ENCODE measurements at places on chromosomes 3 and 15.

DNA sequence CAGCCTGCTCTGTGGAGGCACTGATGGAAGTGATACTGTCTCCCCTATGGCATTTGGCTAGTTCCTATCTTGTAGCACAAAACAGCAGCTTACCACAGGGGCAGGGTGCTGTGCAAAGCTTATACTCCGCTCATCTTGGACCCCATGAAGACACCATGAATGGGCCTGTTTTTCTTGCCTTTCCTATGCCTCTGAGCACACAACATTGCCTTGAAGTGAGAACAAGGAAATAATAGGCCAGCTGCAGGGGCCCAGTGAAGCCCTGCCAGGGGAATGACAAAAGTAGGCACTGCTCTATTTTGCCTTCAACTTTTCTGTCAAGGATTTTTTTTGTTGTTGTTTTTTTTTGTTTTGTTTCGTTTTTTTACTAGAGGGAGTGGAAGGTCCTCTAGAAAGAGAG is 110.3 kb downstream of the PDE8A start:
- DNase-seq, result no peak

- no peak for DNase-seq
These were observed 26.0 kb downstream of the PPCDC start for GRCh38 chr15:75049392-75049791.

DNA sequence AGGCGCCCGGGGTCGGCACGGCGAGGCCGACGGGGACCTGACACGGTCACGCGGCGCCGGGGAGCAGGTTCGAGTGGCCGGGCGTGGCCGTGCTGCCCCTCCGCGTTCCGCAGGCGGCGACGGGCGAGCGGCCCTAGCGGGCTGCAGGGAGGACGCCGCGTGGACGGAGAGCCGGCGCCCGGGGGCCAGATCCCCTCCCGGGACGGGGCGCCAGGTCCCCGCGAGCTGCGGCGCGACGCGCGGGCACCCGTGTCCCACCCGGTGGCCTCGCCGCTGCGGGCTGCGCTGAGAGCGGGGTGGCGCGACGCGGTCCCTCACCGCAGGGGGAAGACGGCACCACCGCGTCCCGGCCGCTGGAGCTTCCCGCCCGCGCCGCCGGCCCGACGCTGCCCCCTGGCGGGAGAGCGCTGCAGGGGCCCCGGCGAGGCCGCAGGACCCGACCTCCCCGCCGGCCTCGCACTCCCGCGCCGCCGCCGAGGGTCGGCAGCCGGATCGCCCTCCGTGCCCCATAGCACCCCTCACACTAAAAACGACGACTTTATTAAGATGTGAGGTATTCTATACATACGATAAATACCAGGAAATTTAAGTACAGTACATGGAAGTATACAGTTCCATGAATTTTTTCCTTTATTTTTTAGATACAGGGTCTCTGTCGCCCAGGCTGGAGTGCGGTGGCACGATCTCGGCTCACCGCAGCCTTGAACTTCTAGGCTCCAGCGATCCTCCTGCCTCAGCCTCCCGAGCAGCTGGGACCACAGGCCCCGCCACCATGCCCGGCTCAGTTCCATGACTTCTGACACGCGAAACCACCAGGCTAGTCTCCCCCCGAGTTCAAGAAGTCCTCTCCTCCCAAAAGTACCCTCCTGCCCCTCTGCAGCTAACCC is 1.3 kb upstream of the PIGZ start:
- peak; percentile 80 for DNase-seq

DNA sequence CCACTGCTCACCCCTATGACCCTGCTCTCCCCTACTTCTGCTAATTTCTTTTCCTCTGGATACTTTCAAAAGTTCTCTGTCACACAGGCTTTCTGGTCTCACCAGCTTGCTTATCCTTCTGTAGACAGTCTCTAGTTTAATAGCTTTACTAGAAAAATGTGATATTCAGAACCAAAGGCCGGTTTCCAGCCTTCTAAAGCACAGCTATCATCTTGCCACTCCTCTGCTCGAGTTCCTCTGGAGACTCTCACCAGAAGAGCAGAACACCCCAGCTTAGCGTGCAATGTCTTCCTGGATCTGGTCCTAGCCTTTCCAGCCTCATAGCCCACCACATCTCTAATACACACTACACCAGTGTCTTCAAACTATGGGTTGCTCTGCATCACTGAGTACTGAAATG is 1.8 kb upstream of the VPS8 start:
- DNase-seq, result no peak

- DNase-seq, result no peak
These were observed 33.1 kb downstream of the PYGO1 start for GRCh38 chr15:55555089-55555488.

DNA sequence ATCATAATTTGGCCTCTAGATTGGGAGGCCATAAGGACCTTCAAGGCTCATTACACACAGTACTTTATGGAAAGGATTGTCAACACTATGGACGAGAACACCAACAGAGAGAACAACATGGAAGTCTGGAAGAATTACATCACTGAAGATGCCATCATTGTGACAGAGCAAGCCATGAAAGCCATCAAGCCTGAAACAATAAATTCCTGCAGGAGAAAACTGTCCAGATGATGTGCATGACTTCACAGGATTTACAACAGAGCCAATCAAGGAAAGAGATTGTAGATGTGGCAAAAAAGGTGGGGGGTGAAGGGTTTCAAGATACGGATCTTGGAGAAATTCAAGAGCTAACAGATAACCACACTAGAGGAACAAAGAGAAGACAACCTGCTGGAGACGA is 15.9 kb downstream of the IL17RB start:
- DNase-seq, result no peak

DNA sequence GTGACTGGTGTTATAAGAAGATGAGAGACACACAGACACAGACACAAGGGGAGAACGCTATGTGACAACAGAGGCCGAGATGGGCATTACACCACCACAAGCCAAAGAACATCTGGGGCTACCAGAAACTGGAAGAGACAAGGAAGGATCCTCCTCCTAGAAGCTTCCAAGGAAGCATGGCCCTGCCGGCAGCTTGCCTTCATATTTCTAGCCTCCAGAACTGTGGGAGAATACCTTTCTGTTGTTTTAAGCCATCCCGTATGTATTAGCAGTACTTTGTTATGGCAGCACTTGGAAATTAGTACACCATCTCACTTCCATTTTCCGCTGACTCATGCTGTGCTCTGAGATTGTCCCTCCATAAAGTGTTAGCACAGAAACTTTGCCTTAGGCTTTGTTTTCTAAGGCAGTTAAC is 38.7 kb upstream of the CA12 start:
- DNase-seq, result peak; percentile 45

DNA sequence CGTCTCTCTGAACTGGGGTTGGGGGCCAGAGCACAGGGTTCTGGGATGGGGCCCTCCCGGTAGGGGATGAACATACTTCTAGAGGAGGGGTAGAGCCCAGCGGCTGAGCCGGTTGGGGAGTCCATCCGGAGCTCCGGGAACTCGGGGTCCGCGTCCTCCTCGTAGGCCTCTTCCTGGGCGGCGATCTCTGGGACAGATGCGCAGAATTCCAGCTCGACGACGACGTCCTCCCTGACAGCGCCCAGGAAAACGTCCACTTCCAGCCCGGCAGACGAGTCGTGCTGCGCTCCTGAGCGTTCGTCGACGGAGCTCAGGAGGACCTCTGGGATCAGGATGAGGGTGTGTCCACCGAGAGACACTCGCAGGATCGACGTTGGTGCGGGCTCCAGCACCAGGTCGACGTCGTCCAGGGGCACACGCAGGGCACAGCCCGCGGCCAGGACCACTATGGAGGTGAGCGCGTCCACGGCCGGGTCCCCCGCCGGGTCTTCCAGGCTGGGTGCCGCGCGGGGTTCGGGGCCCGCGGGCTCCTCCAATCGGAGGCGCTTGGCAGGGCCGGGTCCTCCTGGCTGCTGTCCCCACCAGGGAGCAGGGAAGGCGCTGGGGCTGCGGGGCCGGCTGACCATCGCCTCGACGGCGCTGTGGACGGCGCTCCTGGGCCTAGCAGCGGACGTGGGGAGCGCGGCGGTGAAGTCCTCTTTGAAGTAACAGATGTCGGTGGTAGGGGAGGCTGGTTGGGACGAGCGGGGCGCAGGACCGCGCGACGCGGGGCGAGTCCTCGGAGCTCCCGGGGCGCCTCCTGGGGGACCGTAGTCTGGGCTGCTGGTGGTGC is 474 bp downstream of the PRR23B start:
- no peak for DNase-seq

DNA sequence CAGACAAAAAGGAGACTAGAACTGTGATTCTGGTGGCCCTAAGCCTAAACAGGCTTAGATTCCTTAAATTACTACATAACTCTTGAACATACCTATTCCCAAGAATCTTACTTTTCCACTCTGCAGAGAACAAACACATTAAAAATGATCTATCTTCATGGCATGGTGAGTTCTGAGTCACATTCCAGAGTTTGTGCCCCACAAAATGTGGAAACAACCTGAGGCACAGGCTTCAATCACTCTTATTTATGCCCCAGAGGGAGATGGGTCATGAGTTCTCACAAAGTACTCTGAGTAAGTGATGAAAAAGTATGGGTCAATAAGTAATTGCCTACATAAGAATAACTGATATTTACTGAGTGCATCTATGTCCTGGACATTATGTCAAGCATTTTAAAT is 137.5 kb upstream of the SLC2A2 start:
- DNase-seq, result no peak

GRCh38 chr3:120487191-120487650 is 36.4 kb upstream of the FSTL1 start:
- no peak for DNase-seq

DNA sequence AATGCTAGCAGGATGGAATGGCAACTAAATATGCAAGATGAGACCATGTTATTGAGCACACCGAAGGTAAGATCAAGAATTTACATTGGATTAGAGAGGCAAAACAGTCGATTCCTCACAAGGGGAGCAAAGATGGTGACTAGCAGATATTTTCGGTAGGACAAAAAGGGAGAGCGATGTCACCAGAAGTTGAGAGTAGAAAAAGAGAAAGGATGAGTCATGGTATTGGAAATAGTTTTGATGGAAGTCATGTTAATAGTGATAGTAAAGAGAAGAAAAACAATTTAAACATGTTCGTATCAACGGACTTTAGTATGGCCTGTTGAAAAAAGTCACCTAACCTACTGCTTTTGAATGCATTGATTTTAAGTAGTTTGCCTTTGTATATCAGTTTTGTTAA is 55.0 kb downstream of the UBE2E2 start:
- no peak for DNase-seq

DNA sequence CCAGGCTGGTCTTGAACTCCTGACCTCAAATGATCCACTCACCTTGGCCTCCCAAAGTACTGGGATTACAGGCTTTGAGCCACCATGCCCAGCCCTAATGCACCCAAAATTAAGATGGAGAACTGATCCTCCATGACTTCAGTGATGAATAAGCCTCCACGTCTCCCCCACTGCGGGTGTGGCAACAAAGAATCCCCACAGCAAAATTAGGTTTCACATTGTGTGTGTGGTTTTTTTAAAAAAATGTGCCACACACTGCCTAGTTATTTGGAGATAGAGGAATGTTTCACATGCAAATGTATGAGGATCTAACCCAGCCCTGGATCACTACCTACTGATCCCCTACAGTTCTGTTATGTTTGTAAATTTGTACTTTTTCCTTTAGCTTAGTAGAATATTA is 17.3 kb downstream of the HDAC11 start:
- DNase-seq, result no peak

DNA sequence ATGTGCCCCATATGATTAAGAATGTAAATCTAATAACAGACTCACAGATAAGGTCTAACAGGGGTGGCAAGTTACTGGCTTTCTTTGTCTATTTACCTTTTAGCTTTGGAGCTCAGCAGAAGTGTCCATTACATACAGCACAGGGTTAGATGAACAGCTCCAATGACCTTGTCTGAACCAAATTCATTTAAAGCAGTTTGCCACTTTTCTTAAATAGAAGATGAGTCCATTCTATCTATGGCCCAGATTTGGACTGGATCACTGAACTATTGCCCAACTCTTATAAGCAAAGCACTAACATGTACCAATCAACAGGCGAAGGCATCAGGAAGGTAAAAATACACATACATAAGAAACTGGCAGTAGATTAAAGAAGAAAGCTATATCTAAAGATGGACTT is 214.4 kb downstream of the TIGIT start:
- no peak for DNase-seq

GRCh38 chr3:130761730-130762311 is 15.2 kb upstream of the PIK3R4 start:
- peak; percentile 30 for DNase-seq

GRCh38 chr3:46386205-46386604 is 15.5 kb downstream of the CCR5 start:
- peak; percentile 78 for DNase-seq

GRCh38 chr3:182617500-182617899 is 175.8 kb upstream of the ATP11B start:
- DNase-seq, result no peak

DNA sequence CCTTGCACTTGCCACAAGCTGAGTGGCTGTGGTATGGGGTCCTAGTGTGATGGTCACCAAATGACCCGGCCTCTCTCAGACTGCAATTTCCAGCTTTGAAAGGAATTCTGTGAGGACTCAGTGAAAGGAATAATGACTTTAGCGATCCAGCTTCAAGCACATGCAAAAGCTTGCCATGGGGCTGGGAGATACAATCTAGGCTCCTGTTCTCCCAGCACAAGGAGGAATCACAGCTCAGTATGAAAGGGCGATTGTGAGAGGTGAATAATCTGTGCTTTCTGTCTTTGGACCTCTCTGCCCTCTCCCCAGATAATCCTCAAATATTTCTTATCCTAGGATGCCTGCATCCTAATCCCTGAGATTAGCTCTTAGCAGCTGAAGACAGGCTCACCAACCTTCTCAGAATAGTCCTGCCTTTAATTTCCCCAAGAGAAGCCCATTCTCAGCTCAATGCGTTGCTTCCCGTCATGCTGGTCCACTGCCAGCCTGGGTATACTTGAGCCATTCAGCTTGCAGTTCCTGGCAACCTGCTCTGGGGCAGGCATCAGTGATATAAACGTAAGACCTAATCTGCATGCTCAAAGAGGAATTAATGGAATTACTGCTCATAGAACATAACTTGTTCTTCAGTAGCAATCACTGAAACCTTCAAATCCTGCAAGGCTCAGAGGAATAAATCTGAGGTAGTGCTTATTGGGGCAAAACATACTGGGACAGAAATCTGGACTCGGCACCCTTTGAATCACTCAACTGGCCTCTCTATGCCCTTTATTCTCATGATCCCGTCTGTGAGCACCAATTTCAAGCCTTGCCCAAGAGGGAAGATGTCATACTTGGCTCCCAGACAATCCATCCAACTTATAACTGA is 15.1 kb downstream of the TLNRD1 start:
- no peak for DNase-seq

GRCh38 chr3:30547716-30548115 is 58.7 kb upstream of the TGFBR2 start:
- no peak for DNase-seq

GRCh38 chr3:46632792-46633191 is 20.5 kb downstream of the FAM240A start:
- peak; percentile 6 for DNase-seq

DNA sequence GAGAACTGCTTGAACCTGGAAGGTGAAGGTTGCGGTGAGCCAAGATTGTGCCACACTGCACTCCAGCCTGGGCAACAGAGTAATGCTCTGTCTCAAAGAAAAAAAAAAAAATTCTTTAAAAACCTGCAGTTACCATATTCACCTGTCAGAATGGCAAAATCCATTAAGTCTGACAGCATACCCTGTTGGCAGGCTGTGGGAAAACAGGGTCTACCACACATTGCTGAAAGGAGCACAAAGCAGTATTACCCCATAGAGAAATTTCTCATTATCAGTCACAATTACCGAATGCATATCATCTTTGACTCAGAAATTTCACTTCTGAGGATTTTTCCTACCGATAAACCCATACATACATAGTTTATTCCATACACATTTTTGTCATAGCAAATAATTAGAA is 264.1 kb upstream of the SLCO3A1 start:
- no peak for DNase-seq

- no peak for DNase-seq
These were observed 1214.8 kb downstream of the NSUN3 start for GRCh38 chr3:95277613-95278012.
